Brain (organoid and tissue), 16 donors: ENCODE measurements at places on chromosomes 4 and X. TPM values are rescaled to one million over a fixed set of nuclear protein-coding genes. Genes with fewer than 3 reads are reported as not detected.

Gene GPRASP1
- 14.6 TPM for polyA plus RNA-seq

Gene TRIM60
- not detected for polyA plus RNA-seq

DNA sequence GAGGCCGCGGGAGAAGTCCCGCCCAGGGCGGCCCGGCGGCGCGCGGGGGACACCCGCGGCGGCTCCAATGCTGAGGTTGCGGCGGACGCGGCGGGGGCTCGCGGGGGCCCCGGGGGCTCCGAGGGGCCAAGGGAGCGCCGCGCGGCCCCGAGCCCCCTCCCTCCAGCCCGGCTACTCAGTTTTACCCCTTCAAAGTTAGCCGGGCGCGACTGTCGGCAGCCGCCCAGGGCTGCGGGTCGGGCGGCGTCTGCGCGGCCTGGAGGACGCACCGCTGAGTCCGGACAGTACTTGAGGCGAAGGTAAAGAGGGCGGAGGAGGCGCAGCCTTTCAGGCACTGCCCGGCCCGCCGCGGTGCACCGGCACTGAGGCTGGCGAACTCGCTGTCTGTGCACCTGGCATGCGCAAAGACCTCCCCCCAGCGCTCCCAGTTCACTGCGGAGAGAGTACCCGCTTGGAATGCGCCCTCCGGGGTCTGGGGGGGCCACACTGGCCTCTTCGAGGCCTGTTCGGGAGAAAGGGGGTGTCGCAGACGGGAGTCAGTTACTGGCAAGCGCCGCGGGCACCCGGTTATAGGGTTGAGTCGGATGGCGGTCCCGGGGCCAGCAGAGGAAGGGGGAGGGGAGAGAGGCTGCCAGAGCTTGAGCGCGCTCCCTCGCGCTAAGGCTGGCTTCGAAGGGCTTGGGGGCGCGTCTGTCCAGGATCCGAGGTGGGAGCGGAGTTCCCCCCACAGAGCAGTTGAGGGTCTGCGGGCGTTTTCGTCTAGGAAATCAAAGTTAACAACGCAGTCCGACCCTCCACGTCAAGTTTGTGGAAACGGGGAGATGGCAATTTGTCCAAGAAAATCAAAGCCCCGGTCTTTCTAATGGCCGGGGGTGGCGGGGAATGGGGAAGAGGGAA lies 1.1 kb downstream of the PCDH19 start:
- DNase-seq = no peak

- DNase-seq = no peak
Observed at GRCh38 chr4:3387154-3387942, 54.4 kb upstream of the HGFAC start.

DNA sequence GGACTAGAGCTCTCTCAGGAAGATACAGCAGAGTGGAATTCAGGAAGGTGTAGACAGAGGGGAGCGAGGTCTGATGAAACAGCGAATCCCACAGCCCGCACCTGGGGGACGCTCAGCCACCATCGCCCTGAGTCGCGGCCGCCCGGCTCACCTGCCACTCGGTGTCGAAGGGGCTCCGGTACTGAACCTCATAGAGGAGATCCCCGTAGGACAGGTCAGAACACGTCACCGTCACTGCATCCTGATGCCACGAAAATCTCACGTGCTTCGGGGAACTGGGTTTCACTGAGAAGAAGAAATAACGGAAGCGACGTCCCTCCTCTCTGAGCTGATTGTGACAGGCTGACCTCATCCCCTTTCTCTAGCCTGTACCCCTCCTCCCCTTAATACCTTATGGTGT lies 10.2 kb downstream of the CRLF2 start:
- no peak for DNase-seq
